ENCODE measurements at places on chromosomes 4 and X. TPM values are rescaled to one million over a fixed set of nuclear protein-coding genes. Genes with fewer than 3 reads are reported as not detected.

DNA sequence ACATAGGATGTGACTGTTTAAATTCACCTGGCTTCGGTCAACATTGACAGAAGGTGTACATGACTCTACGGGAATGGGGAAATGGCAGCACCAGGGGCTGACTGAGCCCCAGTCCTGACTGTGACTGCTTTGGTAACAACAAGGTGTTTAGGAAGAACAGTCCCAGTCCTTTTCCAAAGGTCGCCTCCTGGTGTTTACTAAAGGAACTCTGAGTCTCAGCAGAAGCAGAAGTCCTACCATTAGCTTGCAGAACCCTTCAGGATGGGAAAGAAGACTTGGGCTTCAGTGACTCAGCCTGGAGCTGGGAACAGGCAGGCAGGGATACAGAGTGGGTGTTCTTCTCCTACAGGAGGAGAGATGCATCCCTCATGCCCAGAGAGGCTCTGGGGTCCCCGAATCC lies 103.3 kb downstream of the MGST2 start:
- no peak for DNase-seq

DNA sequence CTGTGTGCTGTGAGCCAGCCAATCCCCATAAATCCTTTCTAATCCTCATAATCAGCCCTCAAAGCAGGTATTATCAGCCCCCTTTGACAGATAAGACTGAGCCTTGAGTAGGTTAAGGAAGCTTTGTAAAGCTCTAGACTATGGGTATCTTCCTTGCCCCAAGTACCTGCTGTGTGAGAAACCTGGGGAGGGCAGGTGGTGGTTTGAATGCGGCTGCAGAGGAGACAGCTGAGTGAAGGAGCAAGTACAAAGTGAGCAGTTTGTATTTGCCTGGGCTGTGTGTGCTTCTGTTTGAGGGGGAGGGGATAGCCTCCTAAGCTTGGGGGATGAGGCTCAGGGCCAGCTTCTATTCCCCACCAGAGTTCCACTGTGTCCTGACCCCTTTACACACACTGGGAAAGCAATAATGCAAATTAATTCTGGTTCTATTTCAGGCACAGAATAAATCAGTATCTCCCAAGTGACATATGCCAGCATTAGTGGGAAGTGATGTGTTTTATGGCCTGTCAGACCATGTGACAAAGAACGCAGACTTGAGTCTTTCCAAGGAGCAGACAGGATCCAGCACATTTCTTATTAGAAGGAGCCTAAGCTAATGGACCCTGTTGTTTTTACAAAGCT lies 63.5 kb downstream of the EVC start:
- no peak for DNase-seq

SSX4 gene
- total RNA-seq, result not detected

SLC7A11 gene
- total RNA-seq, result 1.8 TPM

Data from right lobe of liver (tissue), 6 donors.